ENCODE measurements at places on chromosomes 12 and 14.

DNA sequence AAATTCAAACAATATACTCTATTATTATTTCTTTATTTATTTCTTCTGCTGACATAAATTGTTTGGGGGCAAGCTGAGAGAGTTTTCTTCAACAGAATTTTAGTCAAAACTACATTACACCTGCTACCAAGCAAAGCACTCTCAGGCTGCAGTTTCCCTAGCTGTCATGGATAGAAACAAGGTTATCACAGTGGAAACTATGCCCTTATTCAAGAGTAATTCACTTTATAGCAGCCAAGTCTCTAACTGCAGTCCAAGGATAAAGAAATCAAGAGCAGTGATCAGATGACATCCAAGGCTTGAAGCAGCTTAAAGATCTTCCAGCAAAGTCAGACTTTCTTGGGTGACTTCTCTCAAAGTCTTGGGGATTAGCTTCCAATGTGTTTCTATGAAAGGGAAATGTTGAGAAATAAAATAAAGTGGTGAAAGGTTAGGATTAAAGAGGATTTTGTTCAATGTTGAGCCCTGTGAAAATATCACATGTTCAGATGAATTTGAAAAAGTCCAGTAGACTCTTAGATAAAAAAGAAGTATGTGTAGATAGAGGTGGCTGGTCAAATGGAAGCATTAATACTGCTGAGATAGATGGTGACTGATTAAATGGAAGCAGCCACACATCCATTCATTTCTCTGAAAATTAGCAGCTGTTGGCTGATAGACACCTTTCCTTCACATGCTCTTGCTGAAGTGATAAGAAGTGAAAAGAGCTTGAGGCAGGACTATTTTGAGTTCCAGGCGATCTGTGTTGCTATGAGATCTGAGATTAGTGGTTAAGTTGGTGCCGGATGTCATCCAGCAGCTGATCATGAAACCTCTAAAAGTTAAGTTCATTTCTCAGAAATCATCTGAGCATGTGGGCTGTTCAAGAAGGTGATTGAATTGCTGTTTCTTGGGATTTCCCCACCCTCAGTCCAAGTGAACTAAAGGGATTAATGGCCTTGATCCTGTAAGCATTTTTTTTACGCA, 257.8 kb upstream of the BTG1 start:
- no peak for DNase-seq

- DNase-seq: no peak
These were observed 1211.7 kb downstream of the TMEM121 start for GRCh38 chr14:106738075-106738474.

- no peak for DNase-seq
These were observed 167.6 kb downstream of the ACSS3 start for GRCh38 chr12:81245458-81245857.

- no peak for DNase-seq
These were observed 979 bp downstream of the DDX54 start for GRCh38 chr12:113184098-113184899.

DNA sequence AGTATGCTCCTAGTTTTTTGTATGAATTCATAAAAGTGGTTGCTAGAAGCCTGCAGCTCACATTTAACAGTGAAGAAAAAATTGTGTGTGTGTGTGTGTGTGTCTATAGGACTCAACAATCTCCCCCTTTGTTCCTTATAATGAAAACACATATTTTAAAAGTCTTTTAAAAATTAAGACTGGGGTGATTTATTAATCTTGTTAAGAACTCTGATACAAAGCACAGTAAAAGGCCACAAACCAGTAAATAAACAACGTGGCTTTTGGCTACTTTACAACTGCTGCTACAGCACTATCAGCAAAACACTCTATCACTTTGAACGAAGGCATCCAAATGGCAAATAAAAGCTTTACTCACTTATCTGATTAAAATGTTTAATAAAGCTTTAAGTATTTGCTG, 594 bp upstream of the VCPKMT start:
- no peak for DNase-seq

- DNase-seq: no peak
These were observed 214.3 kb upstream of the PDE3A start for GRCh38 chr12:20154052-20154451.

GRCh38 chr14:58822856-58823255, 185.1 kb downstream of the DACT1 start:
- DNase-seq: no peak
